ENCODE measurements at places on chromosomes 2 and 18.

- DNase-seq: no peak
These were observed 29.2 kb downstream of the AKAIN1 start for GRCh38 chr18:5167831-5168230.

DNA sequence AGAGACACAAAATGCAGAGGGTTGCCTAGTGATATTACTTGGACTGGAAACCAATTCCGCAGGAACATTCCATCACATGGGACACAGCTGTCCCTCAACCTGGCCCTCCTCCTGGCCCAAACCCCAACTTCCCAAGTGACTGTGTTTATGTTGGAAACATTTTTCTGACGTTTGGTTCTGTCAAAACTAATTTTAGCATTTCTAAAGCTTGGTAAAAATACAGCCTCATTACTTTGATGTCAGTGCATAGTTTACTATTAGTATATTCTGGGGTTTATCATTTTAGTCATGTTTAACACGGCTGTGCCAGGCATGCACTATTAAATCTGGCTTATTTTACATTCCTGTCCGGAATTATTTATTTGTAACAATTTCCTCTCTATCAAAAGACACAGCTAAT lies 69.9 kb downstream of the GLI2 start:
- no peak for DNase-seq

DNA sequence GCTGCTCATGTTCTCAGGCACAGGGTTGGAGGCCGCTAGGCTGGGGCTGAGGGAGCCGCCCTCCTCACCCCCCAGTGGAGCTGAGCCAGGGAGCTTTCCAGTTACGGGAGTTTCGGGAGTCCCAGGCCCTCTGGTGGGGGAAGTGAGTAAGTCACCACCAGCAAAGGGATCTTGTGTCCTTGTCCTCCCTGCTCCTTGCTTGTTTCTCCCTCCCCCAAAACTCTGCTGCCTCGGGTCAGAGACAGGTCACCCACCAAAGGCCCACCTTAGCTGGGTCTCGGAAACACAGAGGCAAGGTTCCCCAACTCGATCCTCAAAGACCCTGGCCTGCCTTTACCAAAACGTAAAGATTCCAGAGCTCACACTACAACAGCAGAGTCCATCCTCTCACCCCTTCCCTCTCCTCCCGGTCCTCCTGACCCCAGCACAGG lies 60.5 kb upstream of the POMC start:
- DNase-seq: no peak

- no peak for DNase-seq
These were observed 40.8 kb downstream of the PRPF40A start for GRCh38 chr2:152676461-152676860.

GRCh38 chr2:219631904-219632759 lies 4.7 kb downstream of the SLC4A3 start:
- DNase-seq: no peak

DNA sequence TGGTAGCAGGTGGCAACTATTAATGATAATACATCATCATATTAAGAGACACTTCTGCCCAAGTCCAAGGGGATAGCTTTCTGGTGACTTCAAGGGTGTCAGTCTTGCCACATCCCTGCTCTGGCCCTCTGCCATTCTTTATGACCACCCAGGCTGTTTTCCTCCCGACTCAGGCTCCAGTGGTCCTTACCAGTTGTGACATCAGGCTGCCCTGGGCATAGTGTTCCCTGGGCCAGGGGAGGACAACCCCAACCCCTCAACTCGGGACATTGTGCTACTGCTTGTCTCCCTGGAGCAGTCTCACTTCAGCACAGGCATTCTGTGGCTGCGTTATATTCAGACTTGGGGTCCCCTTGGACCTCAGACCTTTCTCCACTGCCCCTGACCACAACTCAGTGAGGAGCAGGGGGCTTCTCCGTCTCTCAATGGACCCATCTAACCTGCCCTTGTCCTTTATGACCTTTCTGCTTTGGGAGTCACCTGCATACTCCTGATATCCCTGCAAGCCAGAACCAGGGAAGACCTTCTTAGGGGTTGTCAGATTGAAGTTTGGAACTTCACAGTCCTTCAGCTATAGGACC lies 12.8 kb downstream of the DNAJB2 start:
- DNase-seq: no peak

- no peak for DNase-seq
These were observed 5.4 kb downstream of the TTLL4 start for GRCh38 chr2:218716070-218716469.

DNA sequence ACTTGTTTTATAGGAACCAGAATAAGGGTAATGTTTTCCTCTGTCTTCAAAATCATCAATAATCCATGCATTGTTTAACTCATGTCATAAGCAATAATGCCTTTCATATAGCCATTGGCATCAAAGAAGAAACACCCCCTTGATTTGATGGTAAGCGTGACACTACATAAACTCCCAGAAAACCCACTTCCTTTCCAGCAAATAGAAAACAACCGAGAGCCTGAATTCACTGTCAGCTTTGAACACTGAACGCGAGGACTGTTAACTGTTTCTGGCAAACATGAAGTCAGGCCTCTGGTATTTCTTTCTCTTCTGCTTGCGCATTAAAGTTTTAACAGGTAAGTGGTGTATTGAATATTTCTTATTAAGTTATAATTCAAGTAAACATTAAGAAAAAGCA lies at the start of gene ICOS:
Gene ICOS (plus strand): TSS at position 229 of the 400 bp plus-strand sequence. CDS start 52 bp downstream, at position 281.
- no peak for DNase-seq

DNA sequence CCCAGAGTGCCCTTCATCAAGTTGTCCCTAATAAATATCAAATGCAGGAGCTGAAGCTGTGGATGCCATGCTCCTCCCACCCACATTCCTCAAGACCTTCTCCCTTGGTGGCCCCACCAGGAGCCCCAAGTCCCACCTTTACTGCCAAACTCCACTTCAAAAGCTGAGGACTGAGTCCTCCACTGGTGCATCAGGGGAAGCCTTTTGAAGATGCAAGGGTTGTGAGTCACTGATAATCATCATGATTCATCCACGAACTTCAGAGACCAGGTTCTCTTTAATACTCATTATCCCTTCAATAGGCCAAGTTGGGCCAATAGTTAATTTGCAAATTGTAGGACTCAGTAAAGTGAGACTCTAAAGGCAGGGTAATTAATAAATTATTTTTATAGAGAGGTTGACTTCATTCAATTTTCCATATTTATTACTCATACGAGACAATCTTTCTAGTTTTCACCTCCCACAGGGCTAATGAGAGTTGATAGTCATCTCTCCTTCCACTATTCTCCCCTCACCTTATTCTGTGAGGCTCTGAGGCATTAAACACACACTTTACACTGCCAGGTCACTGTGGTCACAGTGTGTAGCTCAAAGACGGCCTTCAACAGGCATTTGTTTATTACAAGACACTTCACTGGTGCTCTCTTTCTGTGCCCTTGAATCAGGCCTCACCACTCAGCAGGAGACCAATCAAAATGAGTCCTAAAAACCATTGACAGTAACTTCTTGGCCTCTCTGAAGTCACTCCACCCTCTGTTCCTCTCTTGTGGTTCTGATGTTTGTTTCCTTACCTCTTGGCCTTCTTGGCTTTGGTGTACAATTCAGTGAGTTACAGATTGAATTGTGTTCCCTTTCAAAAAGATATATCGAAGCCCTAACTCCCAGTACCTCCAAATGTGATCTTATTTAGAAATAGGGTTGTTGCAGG lies 99.9 kb downstream of the TRIB2 start:
- DNase-seq: no peak

DNA sequence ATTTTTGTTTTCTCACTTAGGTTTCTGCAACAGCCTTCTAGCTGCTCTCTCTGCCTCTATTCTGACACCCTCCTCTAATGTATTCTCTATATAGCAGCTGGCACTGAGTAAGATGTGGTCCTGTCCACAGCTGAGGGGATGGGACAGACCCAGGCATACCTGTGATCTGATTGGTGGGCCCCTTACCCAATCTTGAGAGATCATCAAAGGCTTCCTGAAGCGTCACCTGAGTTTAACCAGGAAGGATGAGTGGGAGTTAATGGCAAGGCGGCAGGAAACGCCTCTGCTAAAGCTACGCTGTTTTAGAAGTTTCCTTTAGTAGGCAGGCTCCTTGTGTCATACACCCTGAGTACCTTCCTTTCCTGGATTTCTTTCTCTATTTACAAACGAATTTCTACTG lies 5.7 kb upstream of the TET3 start:
- DNase-seq: peak; percentile 49

GRCh38 chr2:86648681-86649080 lies 25.0 kb upstream of the RNF103 start:
- no peak for DNase-seq

- DNase-seq: no peak
These were observed 86.6 kb downstream of the LRP1B start for GRCh38 chr2:142044197-142044596.

- DNase-seq: no peak
These were observed 210.9 kb downstream of the TWIST2 start for GRCh38 chr2:239058766-239059165.

DNA sequence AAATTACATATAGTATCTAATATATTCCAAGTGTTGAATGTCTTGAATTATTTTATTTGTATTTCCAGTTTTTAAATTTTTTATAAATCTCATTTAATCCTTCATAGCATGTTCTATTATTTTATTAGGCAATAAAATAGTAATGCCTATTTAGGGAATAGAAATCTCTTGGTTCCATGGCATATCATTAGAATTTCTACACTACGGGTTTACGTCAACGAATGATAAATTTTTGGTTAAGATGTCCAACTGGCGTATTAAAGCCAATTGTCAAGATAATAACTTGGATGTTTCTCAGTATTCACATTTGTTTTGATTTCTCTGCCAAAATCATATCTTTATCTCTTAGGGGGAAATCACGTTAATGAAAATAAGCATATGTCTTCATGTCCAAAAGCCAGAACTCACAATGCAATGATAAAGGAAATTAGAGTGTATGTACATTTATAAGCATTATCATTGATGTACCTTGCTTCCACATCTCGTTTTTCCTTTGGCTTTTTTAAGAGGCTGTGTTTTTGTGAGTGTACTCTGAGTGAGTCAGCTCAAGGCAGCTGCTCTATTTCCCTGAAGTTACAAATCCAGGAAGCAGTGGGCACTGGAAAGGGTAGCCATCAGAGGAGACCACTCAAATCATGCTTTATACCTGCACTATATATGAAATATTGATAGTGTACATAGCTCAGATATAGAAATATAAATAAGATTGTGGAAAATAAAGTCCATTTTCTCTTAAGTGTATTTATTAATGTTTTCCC lies 115.8 kb upstream of the PDE1A start:
- no peak for DNase-seq

GRCh38 chr2:113894156-113894743 lies 4.4 kb downstream of the ACTR3 start:
- DNase-seq: no peak

DNA sequence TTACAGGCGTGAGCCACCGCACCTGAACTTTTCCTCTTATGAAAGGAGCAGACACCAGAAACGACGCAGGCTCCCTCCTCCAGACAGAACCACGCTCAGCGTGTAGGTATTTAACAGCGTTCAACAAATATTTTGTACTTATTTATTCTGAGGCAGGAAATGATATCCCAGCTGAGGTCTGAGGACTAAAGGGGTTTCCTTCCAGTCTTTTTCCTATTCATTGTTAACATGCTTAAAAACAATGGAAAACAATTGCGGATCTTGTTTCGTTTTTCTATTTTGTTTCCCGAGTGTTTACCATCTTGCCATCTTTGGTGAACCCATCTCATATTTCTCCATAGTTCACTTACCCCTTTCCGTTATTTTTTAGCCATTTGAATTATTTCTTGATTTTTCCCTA lies 43.7 kb upstream of the FOSL2 start:
- no peak for DNase-seq

DNA sequence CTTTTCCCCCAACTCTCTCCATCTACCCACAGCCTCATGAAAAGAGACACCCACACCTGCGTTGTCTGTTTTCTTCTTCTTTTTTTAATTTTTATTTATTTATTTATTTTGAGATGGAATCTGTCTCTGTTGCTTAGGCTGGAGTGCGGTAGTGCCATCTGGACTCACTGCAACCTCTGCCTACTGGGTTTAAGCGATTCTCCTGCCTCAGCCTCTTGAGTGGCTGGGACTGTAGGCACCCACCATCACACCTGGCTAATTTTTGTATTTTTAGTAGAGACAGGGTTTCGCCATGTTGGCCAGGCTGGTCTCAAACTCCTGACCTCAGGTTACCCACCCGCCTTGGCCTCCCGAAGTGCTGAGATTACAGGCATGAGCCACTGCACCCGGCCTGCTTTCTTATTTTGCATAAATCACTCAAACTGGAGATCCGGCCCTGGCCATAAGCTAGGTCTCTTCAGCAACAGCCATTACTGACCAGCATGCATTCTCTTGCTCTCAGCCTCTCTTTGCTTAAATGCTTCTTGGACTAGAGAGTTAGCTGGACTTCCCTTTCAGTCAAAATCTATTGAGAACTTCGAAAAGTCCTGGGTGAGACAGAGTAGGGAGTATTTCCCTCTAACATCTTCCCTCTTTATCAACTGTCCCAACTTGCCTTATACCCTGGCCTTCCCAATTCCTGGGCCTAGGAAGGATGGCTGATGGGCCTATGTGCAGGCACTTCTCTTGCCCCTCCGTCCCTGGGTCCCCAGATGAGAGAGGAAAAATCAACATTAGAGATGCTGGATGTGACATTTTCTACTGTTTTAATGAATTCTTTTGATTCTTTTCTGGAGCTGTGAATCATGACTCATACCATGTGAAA lies 27.3 kb downstream of the MYCN start:
- no peak for DNase-seq

- DNase-seq: no peak
These were observed 78.0 kb downstream of the TMEM182 start for GRCh38 chr2:102839668-102840388.

GRCh38 chr2:199018826-199019225 lies 438.9 kb downstream of the SATB2 start:
- DNase-seq: no peak

Measured in stimulated activated CD8-positive, alpha-beta memory T cell treated with anti-CD3 and anti-CD28 coated beads, Interleukin-4, amount 100 ng/mL, for 4 hours (primary cell).